ENCODE measurements at places on chromosomes 13 and 19.

DNA sequence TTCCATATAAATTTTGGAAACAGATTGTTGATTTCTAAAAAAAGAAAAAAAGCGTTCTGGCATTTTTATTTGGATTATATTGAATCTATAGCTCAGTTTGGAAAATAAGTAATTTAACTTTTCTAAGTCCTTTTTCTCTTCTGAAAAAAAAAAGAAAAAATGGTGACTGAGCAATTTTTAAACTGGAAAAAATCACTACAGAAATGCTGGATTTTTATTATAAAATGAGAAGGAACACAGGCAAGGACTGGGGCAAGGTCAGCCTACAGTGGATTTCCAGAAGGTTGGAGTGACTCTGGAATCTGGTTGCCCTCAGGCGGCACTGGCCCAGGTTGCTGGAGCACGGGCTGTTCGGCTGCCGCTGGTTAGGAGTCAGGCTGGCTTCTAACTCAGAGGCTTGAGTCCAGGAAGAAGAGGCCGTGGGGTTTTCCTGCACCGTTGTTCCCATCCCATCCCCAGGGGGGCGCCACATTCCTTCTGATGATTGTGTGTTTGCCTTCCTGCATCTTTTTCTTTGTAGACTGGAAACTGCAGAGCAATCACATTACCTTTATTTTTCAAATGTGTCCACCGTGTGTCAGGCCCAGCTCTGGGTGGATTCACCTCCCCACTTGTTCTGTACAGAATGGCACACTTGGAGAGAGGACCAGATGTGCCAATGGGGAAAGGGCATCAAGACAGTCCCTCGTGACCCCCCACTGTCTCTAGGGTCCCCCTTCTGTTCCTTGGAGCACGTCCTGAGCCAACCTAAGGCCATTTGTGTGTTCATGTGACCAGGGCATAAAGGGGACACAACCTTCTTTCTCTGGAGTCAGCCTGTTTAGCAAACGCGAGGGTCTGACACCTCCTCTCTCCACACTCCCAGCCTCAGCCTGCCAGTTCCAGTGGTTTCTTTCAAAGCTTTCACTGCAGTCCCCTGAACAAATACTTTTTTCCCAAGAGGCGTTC, 44.5 kb upstream of the GTF3A start:
- no peak for DNase-seq

DNA sequence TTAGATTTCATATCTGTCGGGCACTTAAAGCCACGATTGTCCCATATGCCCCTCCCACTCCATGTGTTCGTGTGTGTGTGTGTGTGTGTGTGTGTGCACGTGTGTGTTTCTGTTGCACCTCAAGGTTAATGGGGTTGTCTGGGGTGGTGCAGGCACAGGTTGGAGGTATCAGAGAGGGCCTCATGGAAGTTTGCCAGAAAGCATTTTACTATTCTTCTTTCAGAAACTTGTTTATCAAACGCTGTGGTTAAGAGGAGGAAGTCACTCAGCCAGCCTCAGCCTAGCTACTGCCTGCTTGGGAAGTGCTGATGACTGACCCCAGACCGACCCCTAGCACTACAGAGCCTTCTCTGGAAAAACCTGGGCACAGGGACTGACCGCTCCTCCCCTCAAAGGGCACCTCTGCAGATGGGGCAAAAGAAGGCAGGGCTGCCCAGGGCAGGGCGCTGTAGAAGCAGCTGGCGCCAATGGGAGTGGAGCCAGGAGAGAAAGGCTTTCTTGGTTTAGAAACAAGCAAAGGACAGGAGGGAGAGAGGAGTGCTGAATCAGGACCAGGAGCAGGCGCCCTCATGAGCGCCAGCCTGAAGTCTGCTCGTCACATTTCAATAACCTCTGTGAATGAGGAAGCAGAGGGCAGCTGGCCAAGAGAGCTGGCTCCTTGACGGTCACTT, 3.9 kb downstream of the SIAH3 start:
- DNase-seq: peak; percentile 36

GRCh38 chr19:3665681-3666544, 34.4 kb downstream of the PIP5K1C start:
- peak; percentile 68 for DNase-seq

- no peak for DNase-seq
Measured at GRCh38 chr19:32363175-32363574, 17.8 kb downstream of the ZNF507 start.

GRCh38 chr13:111472083-111472482, 151.6 kb downstream of the TEX29 start:
- no peak for DNase-seq

GRCh38 chr19:2969104-2969504, 8.3 kb upstream of the TLE6 start:
- DNase-seq: no peak

DNA sequence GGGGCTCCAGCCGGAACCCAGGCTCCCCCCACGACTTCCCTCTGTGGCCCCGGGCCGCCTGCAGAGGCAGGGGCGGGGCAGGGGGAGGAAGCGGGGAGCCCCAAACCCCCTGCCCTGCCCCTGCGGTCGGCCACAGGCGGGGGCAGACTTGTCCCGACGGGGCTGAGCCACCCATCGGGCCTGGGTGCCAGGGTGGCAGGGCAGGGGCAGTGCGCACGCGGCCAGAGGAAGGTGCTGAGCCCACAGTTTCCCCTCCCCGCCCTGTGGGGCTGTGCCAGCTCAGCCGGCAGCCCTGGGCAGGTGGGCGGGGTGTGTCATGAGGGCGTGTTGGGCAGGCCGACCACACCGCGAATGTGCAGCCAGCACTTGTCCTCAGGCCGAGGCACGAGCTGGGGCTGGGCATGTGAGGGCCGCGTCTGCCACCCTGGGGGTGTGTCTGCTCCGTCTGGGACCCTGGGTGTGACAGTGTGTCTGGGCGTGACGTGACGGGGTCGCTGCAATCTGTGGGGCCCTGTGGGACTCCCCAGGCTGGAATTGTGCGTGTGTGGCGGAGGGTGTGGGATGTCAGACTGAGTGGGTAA, 17.7 kb downstream of the CCDC97 start:
- peak; percentile 67 for DNase-seq

- DNase-seq: no peak
Measured at GRCh38 chr19:35533822-35534392, 651 bp downstream of the GAPDHS start.

- no peak for DNase-seq
Measured at GRCh38 chr13:78194904-78195639, 276.4 kb upstream of the EDNRB start.

DNA sequence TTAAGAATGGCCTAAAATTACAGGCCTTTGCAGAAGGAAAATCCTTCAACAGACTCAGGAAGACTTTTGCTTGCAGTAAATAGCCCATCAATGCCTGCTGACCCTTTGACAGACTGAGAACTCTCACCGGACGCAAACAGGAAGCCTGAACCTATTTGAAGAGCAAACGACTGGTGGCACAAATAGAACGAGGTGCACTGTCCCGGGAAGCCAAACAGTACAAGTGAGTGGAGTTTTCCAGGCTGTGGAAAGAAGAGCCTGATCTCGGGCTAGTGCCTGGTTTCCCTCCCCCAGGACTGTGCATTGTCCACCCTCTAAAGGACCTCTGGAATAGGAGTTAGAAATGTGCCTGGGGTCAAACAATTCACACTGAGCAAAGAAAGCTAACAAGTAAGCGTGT, 165.5 kb downstream of the FGF14 start:
- DNase-seq: no peak

- DNase-seq: no peak
Measured at GRCh38 chr19:19562665-19563347, 24.7 kb downstream of the CILP2 start.

- DNase-seq: no peak
Measured at GRCh38 chr13:113433391-113433916, 19.8 kb downstream of the ADPRHL1 start.

DNA sequence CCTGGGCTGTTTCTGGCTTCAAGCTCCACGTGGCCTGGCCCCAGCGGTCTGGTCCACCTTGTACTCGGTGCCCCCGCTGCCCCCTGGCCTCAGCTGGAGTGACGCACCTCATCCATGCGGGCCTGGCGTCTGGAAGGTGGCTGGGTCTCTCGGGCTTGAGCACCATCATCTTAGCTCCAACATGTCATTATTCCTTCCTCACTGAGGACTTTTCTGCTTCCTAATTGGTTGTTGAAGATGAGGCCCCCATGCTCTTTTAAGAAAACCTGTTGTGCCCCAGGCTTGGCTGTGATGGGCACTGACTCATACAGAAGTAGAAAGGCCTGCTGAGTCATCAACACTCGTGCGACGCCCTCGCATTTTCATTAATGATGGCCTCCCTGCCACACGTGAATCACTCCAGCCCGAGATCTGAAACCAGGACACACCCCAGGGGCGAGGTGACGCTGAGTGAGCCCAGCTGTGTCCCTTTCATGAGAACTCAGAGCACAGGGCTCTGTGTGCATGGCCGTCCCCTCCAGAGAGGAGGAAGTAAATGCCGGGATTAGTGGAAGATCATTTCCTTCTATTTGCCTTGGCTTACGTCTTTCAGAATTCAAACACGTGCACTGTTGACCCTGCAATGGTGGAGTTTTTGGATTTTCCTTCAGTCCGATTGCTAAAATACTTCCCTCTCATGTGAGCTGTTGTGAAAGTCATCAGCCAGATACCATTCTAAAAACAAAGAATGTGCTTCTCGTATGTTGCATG, 14.0 kb upstream of the GJA3 start:
- no peak for DNase-seq

DNA sequence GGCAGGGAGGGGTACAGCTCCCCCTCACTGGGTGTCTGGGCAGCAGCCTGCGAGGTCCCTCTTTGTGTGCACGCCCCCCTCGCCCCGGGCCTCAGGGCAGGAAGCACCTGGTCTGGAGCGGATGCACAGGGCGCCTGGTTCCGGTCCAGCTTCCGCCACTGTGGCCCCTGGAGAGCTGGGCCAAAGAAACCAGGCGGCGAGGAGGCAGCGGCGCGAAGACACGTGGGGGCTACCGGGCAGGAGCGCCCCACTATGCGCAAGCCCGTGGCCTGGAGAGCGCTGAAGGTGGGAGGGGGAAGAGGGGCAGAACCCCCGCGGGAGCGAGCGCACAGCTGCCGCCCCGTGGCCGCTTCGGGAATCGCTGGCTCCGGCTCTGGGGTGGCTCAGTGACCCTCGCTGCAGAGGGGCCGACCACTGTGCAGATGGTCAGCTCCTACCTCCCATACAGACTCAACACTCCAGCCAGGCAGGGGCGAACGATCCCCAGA, 1.7 kb upstream of the LYL1 start:
- no peak for DNase-seq

DNA sequence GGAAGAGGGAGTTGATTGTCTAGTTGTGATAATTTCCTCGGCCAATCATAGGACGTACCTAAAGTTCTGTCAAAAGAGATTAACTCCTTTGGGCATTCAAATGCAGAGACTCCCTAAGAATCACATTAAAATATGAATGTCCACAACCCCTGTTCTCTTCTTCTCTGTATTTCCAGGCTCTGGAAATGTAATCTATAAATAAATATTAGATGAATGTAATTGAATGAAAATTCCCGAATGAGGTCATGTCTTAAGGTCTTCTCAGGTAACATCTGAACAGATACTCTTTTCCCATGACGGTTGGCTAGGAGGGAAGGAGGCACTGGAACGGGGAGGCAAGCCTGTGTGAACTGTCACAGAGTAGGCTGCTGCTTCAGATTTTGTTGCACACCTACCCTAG, 145.2 kb downstream of the OXGR1 start:
- DNase-seq: no peak

GRCh38 chr13:113746671-113747070, 12.4 kb upstream of the TMEM255B start:
- DNase-seq: no peak

- DNase-seq: no peak
Measured at GRCh38 chr19:10237702-10238101, 6.6 kb upstream of the S1PR2 start.

- no peak for DNase-seq
Measured at GRCh38 chr19:6011206-6011605, 33.3 kb upstream of the RANBP3 start.

- peak; percentile 87 for DNase-seq
Measured at GRCh38 chr19:49118565-49119410, at the start of gene C19orf73. C19orf73 (minus strand) TSS chr19:49119143; CDS start chr19:49119022, 121 bp downstream.

GRCh38 chr13:23473221-23473620, 39.7 kb upstream of the SACS start:
- no peak for DNase-seq

DNA sequence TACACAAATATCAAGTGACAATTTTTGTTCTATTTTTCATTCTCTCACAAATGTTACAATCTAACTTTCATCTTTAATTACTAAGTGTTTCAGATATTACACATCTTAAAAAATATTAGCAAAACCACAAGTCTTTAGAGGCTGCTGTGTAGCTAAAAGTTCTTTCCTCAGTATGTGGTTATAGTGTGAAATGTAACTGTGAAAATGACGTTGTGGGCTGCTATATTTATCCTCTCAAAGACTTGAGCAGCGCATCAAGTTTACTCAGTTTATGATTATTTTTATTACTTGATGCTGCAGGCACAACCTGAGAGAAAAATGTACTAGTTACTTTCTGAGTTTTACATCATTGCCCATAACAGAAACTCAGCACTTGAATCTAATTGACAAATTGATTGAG, 2860.6 kb upstream of the PCDH20 start:
- DNase-seq: no peak

GRCh38 chr13:31631071-31631470, 108.3 kb upstream of the RXFP2 start:
- no peak for DNase-seq

GRCh38 chr13:109816808-109817203, 30.4 kb upstream of the IRS2 start:
- no peak for DNase-seq
